ENCODE measurements at places on chromosomes 5 and 9.

DNA sequence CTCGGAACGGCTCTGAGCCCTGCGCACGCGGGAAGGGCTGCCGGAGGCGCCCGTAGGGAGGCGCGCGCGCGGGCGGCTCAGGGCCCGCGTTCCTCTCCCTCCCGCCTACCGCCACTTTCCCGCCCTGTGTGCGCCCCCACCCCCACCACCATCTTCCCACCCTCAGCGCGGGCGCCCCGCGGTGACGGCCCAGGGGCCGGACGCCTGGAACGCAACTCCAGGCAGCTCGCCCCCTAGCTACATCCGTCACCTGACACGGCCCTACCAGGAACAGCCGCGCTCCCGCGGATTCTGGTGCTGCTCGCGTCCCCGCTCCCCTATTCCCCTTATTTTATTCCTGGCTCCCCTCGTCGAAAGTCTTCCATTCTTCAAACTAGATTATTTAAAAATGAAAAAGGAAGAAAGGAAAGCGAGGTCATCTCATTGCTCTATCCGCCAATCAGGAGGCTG lies at the start of gene CDKN2B-AS1:
Gene CDKN2B-AS1 (plus strand): TSS at position 236 of the 450 bp plus-strand sequence.
- no peak for DNase-seq

DNA sequence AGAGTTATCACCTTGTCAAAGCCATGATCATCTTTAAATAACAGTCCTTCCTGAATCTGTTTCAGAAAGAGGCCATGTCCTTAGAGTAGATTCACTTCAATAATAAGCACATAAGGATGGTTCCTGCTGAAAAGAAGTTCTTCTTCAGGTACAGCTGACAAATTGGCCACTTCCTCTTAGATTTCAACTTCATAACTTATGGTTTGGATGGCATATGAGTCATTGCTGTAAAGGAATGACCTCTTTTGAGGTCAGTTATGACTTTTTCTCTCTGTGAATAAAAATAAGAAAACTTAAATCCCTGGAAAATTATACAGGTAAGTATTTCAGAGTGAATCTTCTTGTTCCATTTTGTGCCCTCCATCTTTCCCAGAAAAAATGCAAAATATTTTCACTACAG lies 555.3 kb upstream of the ZNF462 start:
- DNase-seq: no peak

GRCh38 chr5:175789670-175790069 lies 81.7 kb upstream of the CPLX2 start:
- no peak for DNase-seq

- DNase-seq: no peak
Observed at GRCh38 chr9:4933177-4933576, 51.9 kb upstream of the JAK2 start.

- no peak for DNase-seq
Observed at GRCh38 chr5:65355301-65355700, 126.4 kb downstream of the ADAMTS6 start.

GRCh38 chr9:123234853-123235252 lies 33.5 kb downstream of the STRBP start:
- no peak for DNase-seq

- DNase-seq: no peak
Observed at GRCh38 chr5:146340260-146341081, 1.8 kb downstream of the POU4F3 start.

DNA sequence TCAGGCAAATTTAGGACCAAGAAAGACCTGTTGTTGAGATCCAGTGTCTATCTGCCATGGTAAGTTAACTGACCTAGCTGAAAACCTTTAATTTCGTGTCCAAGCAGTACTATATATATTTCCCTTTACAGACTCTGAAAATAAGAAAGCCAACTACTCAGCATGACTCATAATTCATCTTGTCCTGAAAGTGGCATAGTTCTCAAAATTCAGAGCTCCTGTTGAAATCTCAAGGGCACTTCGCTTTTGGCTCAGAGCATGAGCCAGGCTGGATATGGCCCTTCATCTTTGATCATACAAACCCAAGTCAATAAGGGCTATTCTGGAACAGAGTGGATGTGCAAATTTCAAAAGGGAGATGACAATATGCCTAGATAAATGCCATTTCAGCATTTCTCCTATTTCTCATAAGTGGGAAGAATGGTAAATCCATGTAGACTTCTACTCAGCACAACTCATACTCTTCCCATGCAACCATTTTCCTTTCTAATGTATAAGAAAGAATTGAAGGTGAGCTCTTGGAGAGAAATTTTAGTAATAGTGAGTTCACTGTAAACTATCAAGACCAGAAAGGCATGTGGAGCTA lies 567.9 kb upstream of the DAB2 start:
- DNase-seq: no peak

DNA sequence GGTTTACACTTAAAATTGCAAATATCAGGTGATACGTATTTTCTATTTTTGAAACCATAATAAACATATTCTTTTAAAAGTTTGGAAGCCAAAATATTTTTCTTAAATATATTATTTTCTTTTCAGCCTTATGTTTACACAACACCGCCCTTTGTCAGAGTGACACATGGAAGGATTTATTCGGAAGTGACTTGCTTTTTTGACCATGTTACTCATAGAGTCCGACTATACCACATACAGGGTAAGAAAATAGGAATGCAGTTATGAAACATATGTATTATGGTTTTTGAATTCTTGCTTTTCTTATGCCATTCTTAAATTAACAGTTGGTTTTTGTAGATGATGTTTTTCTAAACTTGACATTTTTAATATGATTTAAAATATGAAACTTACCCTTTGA lies 133.9 kb downstream of the MAN2A1 start:
- no peak for DNase-seq

DNA sequence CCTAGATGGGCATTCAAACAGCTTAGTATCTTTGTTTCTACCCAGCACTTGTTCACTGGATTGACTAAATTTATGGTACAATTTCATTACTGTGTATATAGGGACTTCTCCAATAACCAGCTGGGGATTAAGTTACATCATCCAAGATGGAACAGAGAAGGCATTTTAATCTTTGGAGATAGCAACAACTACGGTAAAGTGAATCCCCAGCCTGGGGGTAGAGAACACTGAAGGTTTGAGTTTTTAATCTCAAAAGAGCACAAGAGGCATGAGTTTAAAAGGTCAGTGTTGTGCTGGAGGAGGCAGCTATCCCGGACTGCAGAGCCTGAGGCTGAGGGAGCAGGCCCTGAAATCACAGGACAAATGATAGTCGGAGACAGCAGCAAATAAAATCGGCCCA lies 28.6 kb downstream of the DDX31 start:
- no peak for DNase-seq

- DNase-seq: no peak
Observed at GRCh38 chr9:22119522-22120158, 110.5 kb upstream of the CDKN2B start.

- DNase-seq: no peak
Observed at GRCh38 chr9:137407590-137408300, 15.2 kb downstream of the EXD3 start.

- no peak for DNase-seq
Observed at GRCh38 chr5:132495667-132496190, 5.2 kb upstream of the IRF1 start.

- DNase-seq: no peak
Observed at GRCh38 chr9:136251264-136252115, 5.9 kb upstream of the QSOX2 start.

- DNase-seq: no peak
Observed at GRCh38 chr9:95822583-95823431, 52.7 kb upstream of the ERCC6L2 start.

DNA sequence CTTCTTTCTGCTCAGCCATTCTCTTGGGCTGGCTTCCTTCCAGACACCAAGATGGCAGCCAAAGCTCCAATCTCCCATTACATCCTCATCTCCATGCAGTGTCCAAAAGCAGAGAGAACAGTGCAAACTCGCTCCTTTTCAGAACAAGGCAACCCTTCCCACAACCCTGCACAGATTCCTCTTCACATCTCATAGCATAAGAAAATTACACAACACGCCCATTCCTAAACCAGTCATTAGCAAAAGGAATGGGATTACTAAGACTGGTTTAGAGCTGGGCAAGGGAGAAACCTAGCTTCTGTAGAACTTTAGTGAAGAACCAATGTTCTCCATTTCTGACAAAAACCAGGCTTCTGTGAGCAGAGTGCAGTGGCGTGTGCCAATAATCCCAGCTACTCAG lies 51.5 kb upstream of the CTNNA1 start:
- no peak for DNase-seq

GRCh38 chr5:102222772-102223171 lies 73.3 kb downstream of the SLCO4C1 start:
- no peak for DNase-seq

- DNase-seq: no peak
Observed at GRCh38 chr5:15993334-15993733, 186.3 kb downstream of the MARCHF11 start.

GRCh38 chr5:165448753-165449152 lies 1943.3 kb downstream of the MAT2B start:
- DNase-seq: no peak

DNA sequence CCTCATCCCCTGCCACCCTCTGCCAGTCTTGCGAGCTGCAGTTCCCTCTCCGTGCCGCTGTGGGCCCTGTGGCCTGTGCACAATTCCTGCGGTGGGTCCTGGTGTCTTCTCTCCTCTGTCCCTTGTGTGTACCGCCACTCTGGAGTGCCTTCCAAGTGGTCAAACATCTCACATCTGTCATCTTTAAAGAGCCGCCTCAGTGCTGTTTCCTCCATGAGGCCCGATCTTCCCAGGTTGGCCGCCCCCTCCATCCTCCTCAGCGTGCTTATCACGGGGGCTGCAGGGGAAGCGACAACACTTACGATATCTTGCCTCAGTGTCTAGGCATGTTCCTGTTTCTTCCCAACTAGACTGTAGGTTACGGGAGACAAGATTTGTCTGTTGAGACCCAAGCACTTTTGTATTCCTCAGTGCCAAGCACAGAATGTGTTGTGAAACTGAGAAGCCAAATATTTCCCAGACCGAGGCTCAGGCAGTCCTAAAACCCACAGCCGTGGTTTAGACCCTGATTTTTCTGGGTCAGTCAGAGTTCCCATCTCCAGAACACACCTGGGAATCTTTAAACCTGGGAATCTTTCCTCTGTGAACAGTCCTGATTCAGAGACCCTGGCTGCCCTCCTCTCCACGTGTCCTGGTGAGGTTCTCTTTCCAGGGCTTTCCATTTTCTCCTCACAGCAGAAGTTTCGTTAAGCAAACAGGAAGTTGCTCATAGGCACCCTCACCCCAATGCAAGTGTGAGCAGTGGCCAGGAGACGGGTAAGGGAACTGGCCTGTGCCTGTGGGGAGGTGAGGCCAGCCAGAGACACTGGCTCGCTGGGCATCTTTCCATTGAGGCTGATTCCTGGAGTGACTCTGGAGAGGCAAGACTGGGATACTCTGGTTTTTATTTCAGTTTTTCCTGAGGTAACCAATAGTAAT lies 28.8 kb downstream of the SLC46A2 start:
- DNase-seq: no peak

GRCh38 chr9:134912126-134912840 lies 5.4 kb downstream of the FCN1 start:
- no peak for DNase-seq

GRCh38 chr5:165834891-165835290 lies 2329.5 kb downstream of the MAT2B start:
- DNase-seq: no peak

DNA sequence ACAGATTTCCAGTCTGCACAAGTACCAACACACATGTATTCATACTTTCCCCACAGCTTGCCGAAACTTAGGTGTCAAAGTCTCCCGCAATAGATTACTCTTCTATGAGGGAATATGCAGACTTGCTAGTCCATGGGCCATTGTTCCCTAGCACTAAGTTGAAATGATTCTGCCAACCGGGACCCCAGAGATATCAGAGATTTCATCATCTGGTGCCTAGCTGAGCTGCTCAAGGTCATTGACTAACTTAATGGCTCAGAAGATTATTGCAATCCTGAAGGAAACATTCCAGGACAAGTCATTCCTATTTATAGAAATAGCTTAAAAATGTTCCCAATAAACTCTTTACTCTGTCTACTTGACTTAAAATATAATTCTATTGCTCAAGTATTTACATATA lies 202.6 kb downstream of the PIK3R1 start:
- no peak for DNase-seq

- no peak for DNase-seq
Observed at GRCh38 chr9:89631384-89631783, 26.6 kb downstream of the GADD45G start.

- DNase-seq: no peak
Observed at GRCh38 chr9:131312822-131313770, 23.6 kb downstream of the PLPP7 start.

DNA sequence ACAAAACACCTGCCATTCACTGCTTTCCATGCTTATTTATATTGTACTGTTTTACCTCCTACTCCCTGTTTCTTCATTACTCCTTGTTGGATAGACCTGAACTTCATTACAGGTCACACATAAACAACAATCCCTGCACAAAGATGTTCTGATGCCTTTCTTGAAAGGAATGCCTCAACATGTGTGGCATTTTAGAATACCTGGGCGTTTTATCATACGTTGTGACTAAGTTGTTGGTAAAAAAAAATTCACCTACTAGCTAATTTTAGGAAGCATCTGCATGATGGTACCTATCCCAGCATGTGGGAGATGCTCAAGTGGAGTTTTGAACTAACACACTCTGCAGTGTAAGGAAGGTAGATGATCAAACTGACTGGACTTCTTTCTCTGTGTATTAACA lies 604.1 kb downstream of the TAF11L14 start:
- no peak for DNase-seq

- DNase-seq: no peak
Observed at GRCh38 chr5:143376911-143377813, 26.3 kb downstream of the NR3C1 start.
